ENCODE measurements at places on chromosomes 4 and X.

GRCh38 chr4:27835851-27836250, 975.2 kb downstream of the STIM2 start:
- no peak for DNase-seq

DNA sequence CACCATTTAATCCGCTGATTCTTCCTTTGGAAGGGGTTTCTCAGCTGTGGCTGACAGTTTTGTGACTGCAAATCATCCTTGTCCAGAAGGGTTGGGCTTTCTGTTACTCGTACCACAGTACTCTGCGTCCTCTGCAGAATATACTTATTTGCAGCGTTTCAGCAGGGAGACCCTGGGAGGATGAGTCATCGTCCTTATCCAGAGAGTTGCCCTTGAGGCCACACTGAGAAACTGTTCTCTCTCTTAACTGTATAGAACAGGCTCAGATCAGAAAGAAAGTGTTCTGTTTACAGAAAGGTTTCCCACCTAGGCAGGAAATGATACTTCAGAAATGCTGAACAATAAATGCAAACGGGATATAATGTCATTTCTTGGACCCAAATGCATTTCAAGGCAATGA, 47.8 kb upstream of the DDX53 start:
- no peak for DNase-seq

DNA sequence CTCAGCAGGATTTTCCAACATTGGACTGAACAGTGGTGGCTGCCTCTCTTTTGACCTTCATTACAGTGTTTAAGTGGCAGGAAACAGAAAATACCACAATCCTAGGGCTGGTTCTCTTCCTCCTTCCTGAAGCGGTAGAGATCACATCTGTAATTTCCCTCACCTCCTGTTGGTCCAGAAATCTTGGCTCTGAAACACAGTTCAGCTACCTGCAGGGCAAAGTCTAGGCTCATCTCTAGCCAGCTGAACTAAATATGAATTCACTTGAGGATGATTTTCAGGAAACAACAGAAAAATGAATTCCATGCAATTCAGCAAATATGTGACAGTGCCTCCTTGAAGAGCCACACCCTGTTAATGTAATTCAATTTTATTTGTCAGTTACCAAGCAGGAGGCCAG, 531.9 kb downstream of the INPP4B start:
- no peak for DNase-seq

- no peak for DNase-seq
Observed at GRCh38 chr4:41639291-41639690, 101.3 kb downstream of the LIMCH1 start.

DNA sequence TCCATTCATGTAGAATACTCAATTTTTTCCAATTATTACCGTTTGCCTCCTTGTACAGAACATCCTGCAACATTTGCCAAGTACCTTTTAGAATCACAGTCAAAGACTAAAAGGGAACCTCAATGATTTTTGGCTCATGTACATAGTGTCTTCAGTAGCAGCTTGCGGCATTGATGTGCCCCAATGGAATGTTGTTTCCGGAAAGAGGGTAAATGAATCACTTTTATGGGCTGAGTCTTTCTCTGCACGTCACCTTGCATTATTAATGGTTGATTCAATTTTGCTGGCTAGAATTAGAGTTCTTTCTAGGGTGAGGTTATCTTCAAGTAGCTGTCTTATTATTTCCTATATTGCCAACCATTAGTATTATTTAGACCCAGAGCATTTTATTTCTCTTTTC, 116.9 kb upstream of the GABRA2 start:
- DNase-seq, result no peak

DNA sequence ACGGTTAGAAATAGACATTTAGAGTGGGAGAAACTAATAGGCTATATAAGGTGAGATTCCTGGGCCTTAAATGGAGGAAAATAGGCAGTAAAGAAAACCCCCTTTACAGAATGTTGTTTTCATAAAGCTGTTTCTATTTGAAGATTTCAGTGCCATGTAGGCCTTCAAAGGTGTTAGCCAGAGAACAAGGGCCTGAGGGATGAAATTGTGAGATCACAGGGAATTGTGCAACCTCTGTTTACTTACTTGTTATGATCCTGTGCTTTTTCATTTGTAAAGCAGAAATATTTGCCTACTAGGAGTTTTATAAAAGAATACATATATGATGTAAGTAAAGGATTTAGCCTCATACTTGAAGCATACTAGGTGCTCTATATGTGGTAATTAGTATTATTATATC, 272.9 kb upstream of the ARX start:
- no peak for DNase-seq

GRCh38 chr4:106773076-106773905, 262.8 kb downstream of the DKK2 start:
- DNase-seq, result no peak

DNA sequence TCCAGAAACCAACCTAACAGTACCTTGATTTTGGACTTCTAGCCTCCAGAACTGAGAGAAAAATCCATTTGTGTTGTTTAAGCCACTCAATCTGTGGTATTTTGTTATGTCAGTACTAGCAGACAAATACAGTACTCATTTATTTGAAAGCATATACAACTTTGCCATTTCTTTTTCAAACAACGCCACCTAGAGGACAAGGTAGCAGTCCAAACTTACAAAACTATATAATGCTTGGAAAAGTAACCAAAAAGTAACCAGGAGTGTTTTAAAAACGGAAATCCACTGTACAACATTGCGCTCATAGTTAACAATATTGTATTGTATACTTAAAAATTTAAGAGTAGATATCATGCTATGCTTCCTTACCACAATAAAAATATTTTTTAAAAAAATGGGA, 37.0 kb upstream of the FGF13 start:
- DNase-seq, result no peak

DNA sequence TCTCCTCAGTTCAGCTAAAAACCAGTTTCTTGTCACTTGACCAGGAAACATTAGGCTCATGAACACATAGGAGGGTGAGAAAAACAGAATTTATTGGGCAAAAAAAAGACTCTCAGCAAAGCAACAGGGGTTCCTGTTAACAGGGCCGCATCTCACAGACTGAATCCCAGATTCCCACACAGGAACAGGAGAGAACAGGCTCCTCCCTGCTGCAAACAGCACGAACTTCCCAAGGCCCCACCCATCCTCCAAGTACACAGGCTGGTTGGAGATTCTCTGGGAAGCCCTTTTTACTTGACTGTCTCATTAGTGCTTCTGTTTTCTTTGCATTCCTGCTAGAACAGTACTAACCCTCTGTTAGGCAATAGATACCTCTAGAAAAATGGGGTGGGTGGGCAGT, 52.4 kb upstream of the IL21 start:
- no peak for DNase-seq

GRCh38 chr4:1058198-1058996, 47.0 kb downstream of the FGFRL1 start:
- DNase-seq, result no peak

- no peak for DNase-seq
Observed at GRCh38 chrX:130184857-130185256, 13.1 kb downstream of the RAB33A start.

DNA sequence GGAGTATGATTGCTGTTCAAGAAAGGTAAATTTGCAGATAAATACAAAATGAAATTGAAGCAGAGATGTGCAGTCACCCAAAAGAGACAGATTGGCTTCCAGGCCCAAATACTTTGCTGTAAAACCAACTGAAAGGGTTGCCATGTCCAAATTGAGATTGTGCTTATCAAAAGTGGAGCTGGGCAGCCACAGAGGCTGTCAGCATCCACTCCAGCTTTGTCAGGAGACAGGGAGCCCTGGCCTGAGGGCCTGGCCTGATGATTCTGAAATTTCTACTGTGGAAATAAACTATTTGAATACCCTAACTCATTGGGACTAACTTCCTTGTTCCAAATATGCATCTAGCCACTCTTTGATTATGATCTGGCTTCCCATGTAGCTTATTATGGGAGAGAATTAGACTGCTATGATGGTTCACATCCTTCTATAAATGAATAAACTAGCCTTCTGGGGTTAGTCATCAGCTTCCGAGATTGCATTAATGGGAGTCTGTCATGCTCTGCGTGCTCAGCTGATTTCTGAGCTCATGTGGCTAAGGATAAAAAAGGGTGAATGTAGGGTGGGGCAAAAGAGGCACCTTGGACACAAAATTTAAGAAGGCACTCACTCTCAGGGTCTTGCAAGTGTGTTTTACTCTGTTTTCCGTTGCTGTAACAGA, 48.2 kb downstream of the SLC34A2 start:
- DNase-seq, result no peak

GRCh38 chr4:178329226-178329872, 887.1 kb upstream of the AGA start:
- no peak for DNase-seq

- no peak for DNase-seq
Observed at GRCh38 chr4:165569031-165569430, 190.2 kb downstream of the CPE start.

DNA sequence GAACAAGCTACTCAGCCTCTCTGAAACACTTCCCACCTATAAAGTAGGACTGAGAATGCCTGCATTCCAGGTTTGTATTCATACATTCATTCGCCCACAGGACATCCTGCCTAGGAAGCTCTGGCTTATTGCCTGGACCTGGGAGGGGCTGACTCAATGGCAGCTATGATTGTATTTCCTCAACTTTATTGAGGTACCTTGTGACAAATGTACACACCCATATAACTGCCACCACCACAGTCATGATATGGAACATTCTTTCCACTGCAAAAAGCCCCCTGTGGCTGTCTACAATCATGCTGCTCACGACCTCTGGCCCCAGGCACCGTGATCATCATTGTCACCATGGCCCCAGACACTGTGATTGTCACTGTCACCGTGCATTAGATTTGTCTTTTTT, 68.3 kb downstream of the ABLIM2 start:
- DNase-seq, result no peak

DNA sequence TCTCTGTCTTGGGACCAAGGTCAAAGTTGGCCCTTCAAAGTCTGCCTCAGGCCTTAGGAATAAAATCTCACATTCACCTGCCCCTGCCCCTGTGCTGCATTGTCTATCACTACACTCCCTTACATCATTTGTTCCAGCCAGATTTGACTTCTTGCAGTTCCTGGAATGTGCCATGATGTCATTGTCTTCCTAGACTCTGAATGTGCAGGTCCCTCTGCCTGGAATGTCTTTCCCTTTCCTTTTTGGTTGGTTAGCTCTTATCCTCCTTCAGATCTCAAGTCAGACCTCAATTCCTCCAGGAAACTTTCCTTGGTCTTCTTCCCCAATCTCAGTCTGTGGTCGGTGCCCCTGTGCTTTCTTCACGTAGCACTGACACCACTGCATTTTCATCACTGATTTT, 67.7 kb upstream of the EFNB1 start:
- no peak for DNase-seq

DNA sequence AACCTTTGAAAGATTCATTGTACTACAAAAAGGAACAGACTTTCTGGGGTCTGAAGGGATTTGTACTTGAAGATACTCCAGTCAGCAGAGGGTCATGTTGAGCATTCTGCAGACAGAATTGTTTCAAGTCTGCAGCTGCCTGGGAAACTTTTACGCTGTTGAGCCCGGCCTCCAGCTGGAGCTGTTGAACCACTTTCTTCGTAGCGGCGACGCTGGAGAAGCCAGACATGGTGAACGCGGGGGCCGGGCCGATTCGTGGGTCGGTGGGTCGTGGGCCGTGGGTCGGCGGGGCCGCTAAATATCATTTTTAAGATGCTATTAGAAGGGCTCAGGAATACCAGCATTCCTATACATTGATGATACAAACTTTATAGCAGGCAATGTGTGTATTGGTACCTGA, 12.0 kb upstream of the RTL9 start:
- DNase-seq, result no peak

- no peak for DNase-seq
Observed at GRCh38 chrX:53114864-53115549, 21.1 kb downstream of the KANTR start.

DNA sequence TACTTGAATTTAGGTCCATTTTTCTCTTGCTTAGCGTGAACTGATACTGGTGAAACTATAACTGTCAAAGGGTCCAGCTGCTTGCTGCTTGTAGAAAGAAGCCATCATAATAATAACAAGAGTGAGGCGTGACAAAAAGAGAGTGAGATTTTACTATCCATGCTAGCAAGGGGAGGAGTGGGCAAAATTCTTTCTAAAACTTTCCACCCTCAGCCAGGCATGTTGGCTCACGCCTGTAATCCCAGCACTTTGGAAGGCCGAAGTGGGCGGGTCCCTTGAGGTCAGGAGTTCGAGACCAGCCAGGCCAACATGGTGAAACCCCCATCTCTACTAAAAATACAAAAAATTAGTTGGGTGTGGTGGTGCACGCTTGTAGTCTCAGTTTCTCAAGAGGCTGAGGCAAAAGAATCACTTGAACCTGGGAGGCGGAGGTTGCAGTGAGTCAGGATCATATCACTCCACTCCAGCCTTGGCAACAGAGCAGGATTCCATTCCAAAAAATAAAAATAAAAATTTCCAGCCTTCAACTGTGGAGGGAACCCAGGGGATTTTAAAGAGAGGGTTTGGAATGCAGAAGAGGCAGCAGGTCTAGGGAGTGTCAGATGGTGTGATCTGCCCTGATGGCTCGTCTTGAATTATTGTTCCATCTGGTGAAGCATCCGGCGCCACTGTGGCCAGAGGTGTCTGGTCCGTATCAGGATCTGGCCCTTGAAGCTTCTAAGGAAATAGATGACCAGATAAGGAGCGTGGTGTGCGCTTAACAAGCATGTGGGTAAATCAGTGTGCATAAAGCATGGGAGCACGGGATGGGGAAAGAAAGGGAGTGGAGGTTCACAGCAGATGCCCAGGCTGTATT, 51.8 kb downstream of the LRP2BP start:
- DNase-seq, result no peak

- DNase-seq, result no peak
Observed at GRCh38 chr4:168163106-168163505, 70.8 kb downstream of the ANXA10 start.

- DNase-seq, result no peak
Observed at GRCh38 chr4:124590480-124590879, 122.1 kb downstream of the ANKRD50 start.

GRCh38 chrX:98071331-98071730, 1187.6 kb downstream of the RPA4 start:
- DNase-seq, result no peak

DNA sequence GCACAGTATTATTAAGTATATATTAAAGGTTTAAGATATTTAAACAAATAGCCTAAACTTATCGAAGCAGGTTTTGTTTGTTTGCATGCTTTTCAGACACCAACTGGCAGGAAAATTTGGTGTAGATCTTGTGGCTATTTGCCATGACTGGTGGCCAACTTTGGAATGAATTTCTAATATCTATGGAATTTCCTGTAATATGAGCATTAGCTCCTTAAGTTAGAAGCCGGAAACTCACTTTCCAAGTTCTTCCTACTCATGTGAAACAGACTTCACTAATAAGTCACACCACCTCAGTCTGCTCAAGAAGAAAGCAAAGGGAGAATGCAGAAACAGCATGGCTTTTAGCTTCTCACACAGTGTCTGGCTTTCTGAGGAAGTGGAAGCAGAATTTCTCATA, 563.9 kb downstream of the GRXCR1 start:
- no peak for DNase-seq

DNA sequence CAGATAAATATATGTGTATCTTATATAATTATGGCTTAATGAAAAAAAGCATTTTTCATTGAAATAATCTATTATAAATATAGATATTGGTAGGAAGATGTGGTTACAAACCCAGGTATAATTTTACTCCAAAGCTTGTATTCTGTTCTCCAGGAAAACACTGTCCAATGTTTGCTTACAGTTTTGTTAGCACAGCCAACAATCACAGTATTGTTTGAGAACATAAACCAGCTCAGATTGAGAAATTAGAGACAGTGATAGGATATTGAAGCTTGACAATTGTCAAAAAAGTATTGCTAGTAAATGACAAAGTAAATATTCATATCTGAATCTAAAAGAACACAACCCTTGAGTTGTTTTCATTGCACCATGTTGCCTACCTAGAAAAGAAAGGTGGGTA, 228.8 kb downstream of the ADGRL3 start:
- no peak for DNase-seq

- no peak for DNase-seq
Observed at GRCh38 chrX:97109730-97110129, 226.0 kb downstream of the RPA4 start.

Data from stimulated activated CD8-positive, alpha-beta memory T cell treated with anti-CD3 and anti-CD28 coated beads, Interleukin-15, amount 100 ng/mL, for 4 hours (primary cell).